ENCODE measurements at places on chromosomes 6 and 20.
A peak's percentile ranks its signal among the peaks of the same experiment; 100 is the strongest.

GRCh38 chr6:124694139-124694705 lies 268.0 kb upstream of the RNF217 start:
- DNase-seq = no peak

DNA sequence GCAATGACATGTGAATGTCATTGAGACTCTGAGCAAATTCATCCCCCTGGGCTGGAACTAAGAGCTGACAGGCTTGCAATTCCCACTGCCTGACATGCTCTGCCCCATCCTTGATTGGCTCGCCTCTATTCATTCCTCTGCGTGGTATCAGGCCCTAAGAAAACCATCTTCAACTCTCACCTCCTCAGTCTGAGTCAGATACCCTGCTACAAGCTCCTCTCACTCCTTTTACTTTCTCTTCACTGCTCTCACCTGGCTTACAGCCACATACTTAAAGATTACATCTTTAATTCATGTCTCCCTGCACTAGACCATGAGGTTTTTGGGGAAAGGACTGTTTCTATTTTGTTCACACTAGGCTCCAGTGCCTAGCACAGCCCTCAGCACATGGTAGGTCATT lies 131.6 kb downstream of the KIF6 start:
- DNase-seq = no peak

DNA sequence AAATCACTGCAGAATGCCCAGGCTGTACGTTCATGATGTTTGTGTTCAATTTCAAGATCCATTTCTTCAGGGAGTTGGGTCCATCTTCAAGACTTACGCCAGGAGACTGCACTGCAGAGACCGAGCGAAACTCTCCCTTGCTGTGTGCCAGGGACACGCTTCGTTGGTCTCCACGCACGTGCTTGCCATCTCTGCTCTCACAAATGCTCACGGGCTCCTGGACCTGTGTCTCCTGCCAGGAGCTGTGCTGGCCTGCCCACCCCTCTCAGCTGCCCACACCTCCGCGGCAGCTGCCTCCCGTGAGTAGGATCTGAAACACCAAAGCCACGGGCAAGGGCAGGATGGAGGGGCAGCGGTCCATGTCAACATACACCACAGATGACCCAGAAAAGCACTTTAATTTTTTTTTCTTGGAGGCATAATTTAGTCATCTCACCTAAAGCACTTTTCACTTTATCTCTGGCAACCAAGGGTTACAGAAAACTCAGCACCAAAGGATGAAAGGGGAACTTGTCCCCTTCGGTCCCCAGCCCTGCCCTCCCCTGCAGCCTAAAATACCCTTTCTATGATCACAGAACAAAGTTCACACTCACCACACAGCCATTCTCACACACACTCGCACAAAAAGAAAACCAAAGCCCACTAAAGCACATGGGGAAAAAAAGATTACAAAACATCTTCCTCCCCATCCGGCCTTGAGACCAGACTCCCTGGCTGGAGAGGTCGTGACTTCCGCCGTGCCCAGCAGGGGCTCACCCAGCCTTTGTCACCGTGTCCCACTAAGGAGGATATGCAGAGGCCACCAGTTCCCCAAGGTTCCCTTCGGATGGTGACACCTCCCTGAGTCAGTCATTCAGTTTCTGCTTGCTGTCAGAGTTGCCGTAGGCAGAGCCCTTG lies 137.9 kb downstream of the AGPAT4 start:
- DNase-seq = no peak

DNA sequence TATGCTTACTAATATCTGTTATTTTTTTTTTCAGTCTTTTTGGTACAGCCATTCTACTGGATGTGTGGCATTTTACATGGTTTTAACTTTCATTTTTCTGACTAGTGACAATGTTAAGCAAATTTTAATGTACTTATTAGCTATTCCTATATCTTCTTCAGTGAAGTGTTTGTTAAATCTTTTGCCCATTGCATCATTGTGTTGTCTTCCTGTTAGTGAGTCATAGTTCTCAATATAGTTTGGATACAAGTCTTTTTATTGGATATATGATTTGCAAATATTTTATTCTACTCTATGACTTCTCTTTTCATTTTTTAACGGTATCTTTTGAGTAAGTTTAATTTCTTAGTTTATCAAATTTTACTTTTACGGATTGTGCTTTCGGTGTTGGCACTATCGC lies 519.4 kb downstream of the CDKAL1 start:
- no peak for DNase-seq

GRCh38 chr20:7333841-7334240 lies 566.4 kb downstream of the BMP2 start:
- DNase-seq = no peak

- DNase-seq = no peak
These were observed 1239.3 kb upstream of the GJE1 start for GRCh38 chr6:140893432-140893831.

DNA sequence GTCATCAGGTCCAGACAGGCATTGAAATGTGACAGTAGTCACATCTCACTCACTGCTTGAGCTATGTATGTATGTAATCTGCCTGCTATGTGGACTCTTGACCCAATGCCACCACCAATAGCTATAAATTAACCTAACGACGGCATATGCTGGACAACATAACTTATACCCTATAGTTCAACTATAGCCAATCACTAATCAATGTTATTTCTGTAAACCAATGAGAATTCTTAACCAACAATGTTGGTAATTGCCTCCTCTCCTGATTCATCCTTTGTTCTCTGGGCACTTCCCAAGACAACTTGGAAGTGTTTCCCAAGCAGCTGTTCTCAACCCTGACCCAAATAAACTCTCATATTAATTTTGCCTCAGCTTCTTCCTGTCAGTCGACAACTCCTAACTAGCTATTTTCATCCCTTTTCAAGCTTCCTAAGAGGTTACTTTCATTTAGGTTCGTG lies 24.1 kb upstream of the SERPINB1 start:
- no peak for DNase-seq

- DNase-seq = peak; percentile 42
These were observed 70.2 kb downstream of the RIN2 start for GRCh38 chr20:19828232-19828631.

DNA sequence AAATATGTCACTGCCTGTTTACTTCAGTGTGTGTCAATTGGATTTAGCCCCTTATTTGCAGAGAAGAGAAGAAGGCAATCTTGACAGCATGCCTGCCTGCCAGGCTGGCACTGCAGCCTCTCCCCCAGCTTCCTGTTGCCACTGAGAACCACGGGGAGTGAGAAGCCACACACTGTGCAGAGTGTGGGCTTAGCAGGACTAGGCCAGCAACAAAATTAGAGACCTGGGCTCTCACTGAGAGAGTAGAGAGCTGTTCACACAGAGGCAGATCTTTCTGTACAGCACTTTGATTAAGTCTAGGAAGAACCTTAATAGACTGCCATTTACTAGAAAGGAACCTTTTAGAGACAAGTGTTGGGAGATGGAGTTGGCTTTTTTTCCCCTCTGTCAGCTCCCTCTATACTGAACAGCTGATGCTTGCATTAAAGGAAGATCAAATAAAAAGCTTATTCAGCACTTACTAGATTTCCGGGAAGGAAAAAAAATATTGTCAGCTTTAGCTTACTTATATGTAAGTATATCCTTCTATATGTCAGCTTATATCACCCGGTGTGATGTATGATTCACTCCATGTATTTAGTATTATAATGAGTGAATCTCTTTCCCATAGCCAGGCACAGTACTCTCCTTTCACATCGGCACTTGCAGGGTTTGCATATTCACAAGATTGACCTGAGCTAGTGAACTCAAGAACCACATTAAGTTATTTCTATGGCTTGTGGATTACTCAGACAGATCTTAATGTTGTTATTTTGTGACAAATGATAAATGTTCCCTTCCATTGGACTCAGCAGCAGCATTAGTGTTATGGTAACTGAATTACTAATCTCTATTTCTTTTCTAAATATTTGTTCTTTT lies 851.0 kb upstream of the EPHA7 start:
- no peak for DNase-seq

GRCh38 chr20:62602550-62602949 lies 39.8 kb upstream of the SLCO4A1 start:
- DNase-seq = peak; percentile 93

GRCh38 chr20:20413810-20414281 lies 45.9 kb downstream of the INSM1 start:
- no peak for DNase-seq

DNA sequence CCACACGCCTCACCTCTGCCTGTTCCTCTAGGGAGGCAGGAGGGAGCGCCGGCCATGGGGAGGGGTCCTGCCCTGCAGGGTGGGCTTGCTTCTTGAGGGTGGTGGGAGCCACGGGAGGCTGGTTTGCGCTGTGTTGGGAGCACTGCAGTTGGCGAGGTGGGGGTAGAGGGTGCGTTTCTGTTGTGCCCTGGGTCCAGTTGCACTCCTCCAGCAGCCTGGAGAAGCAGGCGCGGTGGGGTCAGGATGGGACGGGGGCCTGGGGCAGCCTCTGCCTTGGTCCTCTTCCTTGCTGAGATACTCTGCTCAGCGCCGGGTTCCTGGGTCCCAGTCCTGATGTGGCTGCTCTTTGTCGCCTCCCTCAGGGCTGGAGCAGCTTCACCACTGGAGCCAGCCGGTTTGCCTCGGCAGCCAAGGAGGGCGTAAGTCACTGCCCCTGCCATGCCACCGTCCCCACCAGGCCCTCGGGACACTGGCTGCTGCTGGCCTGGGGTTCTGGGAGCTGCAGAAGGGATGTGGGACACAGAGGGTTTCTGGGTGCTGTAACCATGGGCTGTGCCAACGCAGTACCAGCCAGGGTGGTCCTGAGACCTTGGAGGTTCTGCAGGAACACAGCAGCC lies 8.4 kb downstream of the ARFGAP1 start:
- no peak for DNase-seq

DNA sequence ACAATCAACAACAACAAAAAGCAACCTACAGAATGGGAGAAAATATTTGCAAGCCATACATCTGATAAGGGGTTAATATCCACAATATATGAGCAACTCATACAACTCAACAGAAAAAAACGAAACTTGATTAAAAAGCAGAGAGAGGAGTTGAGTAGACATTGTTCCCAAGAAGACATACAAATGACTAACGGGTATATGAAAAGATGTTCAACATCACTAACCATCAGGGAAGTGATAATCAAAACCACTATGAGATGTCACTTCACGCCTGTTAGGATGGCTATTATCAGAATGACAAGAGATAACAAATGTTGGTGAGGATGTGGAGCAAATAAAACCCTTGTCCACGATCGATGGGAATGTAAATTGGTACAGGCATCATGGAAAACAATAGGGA lies 145.9 kb downstream of the NRN1 start:
- no peak for DNase-seq

DNA sequence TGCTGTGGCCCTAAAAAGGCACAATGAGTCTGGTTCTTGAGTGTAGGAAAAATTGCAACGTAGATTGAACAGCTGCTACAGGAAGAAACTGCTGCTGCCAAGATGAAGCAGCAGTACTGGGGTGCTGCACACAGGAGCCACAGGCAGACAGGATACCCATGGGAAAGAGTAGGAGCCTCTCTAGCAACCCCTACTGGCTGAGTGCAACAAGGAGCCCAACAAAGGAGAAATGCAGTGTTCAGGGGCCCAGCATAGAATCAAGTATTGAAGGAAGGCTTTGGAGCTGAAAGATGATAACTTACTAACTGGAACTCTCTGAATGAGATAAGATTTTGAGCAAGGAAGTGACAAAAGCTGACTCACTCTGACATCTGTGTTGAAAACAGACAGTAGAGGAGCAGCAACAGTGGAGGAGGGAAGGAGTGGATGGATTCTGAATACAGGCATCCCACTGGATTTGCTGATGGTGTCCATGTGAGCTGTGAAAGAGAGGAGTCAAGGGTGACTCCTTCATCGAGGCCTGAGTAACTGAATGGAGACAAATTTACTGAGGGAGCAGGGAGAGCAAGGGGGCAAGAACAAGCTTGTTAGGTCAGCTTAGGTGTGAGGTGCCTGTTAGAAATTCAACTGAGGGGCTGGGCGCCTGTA lies 534.7 kb upstream of the JARID2 start:
- peak; percentile 96 for DNase-seq

Data from AML-193 (cell line).